GM23248 (cell line): ENCODE measurements at places on chromosomes 11 and 22.

- DNase-seq: peak; percentile 27
Measured at GRCh38 chr22:27032091-27032761, 374.8 kb downstream of the MIAT start.

DNA sequence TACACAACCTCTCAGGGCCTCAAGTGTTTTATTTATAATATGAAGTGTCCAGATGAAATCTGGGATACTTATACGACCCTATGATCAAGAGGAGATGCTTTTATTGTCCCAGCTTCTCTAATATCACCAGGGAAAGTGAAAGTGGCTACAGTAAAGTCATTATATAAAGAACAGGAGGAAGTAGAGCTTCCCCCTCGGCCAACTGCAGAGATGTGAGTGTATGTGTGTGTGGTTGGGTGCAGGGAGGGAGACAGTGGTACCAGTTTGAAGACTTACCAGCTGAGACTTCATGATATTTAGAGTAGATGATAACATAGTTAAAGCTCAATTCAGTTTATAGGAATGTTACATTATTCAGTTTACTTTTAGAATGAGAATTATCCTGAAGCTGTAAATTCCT lies 373.6 kb upstream of the DDI1 start:
- no peak for DNase-seq

- DNase-seq: peak; percentile 66
Measured at GRCh38 chr11:47179655-47179991, 2.9 kb upstream of the ARFGAP2 start.

- no peak for DNase-seq
Measured at GRCh38 chr11:126034933-126035425, 27.7 kb downstream of the CDON start.
